ENCODE measurements at places on chromosomes 7 and 10.
A peak's percentile ranks its signal among the peaks of the same experiment; 100 is the strongest.

DNA sequence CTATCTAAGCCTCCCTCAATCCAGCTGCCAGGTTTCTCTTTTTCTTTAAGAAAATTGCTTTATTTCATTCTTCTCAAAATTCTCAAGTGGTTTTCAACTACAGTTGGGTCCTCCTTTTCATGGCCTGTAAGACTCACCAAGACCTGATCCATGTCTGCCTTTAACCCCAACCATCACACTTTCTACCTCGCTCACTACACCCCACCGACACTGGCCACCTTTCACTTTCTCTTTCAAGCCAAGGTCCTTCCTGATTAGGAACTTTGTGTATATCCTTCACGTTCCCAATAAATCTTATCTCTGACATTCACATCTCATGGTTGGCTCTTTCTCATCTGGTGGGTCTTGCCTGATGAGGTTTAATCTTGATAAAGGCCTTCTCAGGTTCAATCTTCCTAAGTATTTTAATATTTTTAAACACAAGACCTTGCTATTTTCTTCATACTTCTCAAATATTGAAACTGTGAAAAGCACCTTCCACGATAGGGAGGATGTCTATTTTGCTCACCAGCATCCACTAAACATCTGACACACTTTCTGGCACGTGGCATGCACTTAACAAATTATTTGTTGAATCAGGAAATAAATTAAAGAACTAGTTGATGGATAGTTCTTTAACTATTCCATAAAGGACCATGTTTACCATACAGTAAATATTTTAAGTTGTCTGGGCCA, 624.8 kb downstream of the GRID1 start:
- no peak for DNase-seq

GRCh38 chr10:1199897-1200721, 143.9 kb downstream of the WDR37 start:
- no peak for DNase-seq

GRCh38 chr7:81114633-81115032, 195.8 kb upstream of the SEMA3C start:
- DNase-seq: no peak

- DNase-seq: no peak
These were observed 69.2 kb upstream of the INSIG1 start for GRCh38 chr7:155228459-155228845.

DNA sequence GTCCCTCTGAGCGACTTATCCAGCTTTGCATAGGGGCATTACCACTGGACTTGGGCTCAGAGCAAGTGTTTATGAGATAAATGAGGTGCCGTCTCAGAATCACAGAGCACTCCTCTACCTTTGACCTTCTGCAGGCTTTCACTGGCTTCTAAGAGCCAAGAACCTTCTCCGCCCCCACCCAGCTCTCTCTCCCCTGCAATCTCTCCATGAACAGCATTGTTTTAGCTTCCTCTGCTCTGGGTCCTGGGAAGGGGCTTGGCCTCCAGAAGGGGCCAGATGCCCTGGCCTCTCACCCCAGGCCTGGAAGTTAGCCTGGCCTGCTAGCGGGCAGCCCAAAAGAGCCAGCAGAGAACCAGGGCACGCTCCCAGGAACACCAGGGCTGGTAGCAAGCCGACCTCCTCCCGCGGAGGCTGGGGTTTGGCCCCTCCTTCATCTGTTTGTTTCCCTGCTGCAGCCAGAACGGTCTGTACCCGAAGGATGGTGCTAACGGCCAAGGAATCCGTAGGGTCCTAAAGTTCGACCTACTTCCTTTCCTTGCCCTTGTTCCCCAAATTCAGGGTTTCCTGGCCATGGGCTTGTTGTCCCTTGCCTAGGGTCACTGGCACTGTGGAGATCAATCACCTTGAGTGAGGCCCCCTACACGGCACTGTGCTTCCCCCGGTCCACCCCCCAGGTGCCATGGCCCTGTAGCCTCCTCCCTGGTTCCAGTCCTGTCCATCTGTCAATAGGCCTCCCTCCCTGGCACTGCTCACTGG, 18.7 kb upstream of the DDIT4 start:
- peak; percentile 15 for DNase-seq

GRCh38 chr10:103660364-103661197, 167.1 kb downstream of the NEURL1 start:
- DNase-seq: no peak

DNA sequence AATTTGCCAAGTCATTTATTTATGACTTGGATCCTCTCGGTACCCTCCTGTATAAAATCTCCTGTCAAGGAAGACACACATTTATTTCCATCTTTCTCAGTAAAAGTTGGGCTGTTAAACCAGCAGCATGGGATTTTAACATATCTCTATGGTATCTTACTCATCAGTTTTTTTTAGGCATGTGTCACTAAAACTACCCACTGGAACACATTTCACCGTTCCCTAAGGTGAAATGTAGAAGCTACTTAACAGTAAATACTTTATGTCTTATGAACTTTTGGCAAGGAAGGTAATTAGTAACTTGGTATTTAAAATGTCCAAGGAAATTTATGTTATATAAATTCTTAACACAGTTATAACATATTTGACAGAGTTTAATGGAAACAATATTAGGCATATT, 152.5 kb upstream of the HDAC9 start:
- DNase-seq: no peak

DNA sequence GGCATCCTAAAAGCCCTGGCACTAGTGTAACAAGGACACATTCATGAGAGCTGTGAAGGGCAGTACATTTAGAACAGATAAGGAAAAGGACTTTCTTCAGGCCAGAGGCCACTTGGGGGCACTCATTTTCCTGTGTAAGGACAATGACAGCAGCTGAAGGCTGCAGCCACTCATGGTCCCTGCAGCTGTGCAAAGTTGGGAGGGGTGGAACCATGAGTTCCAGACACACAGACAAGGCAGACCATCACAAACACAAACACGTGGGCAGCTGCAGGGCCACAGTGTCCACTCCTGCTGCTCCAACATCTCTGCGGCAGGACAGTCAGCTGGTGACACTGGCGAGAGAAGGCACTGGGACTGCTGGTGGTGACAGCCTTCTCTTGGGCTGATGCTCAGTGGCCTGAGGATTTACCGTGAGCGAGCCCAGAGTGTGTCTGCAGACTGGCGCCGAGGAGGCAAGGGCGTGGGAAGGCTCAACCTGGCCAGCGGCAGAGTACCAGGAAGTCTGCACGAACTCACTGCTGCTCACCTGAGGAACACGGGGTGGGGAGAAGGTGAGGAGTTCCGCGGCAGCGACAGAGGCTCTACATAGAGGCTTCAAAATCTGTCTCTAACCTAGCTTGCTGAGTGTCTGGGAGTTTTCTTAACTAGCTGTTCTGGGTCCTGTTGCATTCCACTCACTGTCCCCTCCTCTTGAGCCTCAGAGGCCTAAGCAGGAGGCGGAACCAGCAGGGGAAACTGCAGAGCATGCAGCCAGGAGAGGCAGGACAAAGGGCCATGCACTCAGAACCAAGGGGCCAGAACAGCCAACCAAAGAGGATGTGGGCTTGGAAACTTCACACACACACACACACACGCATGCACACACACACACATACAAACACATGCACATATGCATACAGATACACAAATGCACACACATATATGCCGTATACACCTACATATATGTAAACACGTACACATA, 76.5 kb upstream of the DDC start:
- DNase-seq: no peak

- no peak for DNase-seq
These were observed 20.7 kb downstream of the SLC16A9 start for GRCh38 chr10:59688921-59689351.

GRCh38 chr10:99297033-99297432, 32.1 kb upstream of the CNNM1 start:
- no peak for DNase-seq

DNA sequence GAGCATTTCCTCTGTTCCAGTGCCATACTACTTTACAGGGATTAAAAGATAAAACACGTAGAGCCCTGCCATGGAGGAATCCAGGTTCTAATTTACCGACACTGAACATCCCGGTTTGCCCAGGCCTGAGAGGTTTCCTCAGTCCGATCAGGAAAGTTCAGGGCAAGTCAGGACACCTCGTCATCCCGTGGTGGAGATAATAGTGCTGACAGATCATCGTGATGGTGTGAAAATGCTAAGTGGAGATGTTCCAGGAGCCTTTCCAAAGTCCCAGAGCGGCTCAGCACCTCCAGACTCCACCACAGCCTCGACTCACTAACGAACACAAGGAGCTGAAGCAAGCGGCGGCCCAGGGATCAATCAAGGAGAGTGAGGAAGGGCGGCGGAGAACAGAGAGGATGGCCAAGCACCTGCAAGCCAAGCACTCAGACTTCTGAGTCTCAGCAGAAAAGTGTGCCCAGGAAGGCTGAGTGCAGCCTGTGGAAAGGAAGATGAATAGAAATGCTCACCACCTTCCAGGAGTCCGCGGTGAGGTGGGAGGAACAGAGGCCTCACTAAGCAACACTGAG, 103.7 kb upstream of the VWC2 start:
- no peak for DNase-seq

GRCh38 chr10:88881922-88882645, 2.0 kb downstream of the STAMBPL1 start:
- no peak for DNase-seq

GRCh38 chr10:53808677-53809372, 992.2 kb downstream of the PCDH15 start:
- DNase-seq: no peak

- DNase-seq: no peak
These were observed 77.1 kb downstream of the ELFN1 start for GRCh38 chr7:1747004-1747801.

GRCh38 chr7:79337717-79338116, 115.8 kb downstream of the MAGI2 start:
- DNase-seq: no peak

DNA sequence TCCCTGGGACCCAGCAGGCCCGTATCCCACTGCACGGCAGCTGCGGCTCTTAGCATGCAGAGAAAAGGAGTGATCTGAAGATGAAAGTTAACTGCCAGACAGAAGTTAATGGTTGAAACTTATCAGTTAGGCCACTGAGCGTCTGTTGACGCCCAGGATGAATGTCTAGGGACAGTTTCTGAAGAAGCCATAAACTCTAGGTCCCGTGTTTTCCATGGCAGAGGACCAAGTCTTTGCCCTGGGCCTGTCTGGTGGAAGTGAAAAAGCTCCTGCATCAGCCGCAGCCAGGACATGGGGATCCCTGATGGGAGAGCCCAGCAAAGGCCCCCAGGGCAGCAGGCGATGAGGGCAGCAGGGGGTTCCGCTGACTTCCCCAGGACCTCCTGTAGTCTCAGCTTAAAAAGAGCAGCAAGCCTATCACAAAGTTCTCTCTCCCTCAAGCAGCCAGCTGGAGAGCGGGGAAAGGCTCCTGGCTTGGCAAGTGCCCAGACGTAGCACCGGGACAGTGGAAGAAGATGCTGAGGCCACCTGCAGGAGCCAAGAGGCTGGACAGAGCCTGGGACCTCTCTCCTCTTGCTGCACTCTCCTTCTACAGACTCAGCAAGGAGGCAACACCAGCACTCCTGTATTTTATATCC, 79.6 kb downstream of the TNS3 start:
- DNase-seq: no peak

- DNase-seq: no peak
These were observed 4.1 kb downstream of the OR2F1 start for GRCh38 chr7:143958781-143959180.

DNA sequence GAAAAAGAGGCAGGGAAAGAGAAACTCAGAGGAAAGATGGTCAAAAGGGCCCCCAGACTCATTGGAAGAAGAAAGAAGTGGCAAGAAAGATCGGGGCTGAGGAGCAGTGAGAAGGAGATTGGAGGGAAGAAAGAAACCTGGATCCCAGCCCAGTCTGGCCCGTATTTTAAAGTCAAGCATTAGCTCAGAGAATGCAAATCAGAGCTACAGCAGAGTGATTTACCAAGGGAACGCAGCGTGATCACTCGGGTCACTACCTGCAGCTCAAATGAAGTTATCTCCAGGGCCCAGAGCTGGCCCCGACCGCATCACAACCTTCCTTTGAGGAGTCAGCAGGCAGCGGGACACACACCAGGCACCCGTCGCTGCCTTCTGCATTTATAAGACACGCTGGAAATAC, 72.8 kb downstream of the CARD11 start:
- DNase-seq: no peak

DNA sequence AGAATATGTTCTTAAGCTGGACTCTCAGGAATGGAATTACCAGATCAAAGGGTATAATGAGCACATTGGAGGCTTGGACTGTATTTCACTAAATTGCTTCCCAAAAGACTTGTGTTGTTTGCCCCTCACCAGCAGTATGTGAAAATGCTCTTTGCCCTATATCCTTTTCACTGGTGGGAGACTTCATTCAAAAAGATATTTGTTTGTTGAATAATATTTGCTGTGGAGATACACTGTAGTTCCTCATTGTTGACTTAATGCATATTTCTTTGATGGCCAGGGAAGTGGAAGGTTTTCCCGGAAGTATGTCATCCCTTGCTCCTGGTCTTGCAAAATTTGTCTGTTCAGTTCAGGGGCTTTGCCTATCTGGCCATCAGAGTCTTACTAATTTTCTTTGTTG, 19.4 kb downstream of the GSTO2 start:
- DNase-seq: no peak

DNA sequence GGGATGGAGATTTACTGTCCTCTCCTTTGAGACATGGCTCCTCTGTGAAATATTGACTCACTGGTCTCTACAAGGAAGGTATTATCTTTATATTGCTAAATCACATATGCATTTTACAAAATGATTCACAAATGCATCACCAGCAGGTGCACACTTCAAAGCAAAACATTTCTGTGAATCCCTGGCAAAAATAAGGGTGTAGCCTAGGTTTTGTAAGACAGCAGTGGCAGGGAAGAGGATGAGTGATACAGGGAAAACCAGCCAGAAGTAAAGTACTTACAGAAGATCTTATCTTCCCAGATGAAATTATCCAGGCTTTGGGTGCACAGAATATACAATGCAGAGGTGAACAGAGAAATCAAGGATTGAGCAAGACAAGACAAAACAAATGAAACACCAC, 1094.6 kb downstream of the GATA3 start:
- DNase-seq: no peak

- DNase-seq: no peak
These were observed 231.1 kb downstream of the ADAM12 start for GRCh38 chr10:126157189-126157588.

All from NCI-H2171 (cell line).